Skin of body (tissue), 3 donors: ENCODE measurements at places on chromosomes 16 and 17. TPM values are rescaled to one million over a fixed set of nuclear protein-coding genes. Genes with fewer than 3 reads are reported as not detected.

Gene SLC16A6
- total RNA-seq, result 2.5 TPM

Gene CRHR1
- total RNA-seq, result 0.39 TPM

Gene HEXIM2
- total RNA-seq, result 3.3 TPM

Gene XAF1
- 19.4 TPM for total RNA-seq

Gene NPIPB9
- total RNA-seq, result 6.3 TPM

Gene CCL7
- not detected for total RNA-seq

- no peak for DNase-seq
These were observed 41.1 kb upstream of the CDH13 start for GRCh38 chr16:82585675-82586074.

- no peak for DNase-seq
These were observed 84.8 kb downstream of the KATNIP start for GRCh38 chr16:27634779-27635178.

- no peak for DNase-seq
These were observed 51.0 kb downstream of the CNOT1 start for GRCh38 chr16:58578642-58579041.

DNA sequence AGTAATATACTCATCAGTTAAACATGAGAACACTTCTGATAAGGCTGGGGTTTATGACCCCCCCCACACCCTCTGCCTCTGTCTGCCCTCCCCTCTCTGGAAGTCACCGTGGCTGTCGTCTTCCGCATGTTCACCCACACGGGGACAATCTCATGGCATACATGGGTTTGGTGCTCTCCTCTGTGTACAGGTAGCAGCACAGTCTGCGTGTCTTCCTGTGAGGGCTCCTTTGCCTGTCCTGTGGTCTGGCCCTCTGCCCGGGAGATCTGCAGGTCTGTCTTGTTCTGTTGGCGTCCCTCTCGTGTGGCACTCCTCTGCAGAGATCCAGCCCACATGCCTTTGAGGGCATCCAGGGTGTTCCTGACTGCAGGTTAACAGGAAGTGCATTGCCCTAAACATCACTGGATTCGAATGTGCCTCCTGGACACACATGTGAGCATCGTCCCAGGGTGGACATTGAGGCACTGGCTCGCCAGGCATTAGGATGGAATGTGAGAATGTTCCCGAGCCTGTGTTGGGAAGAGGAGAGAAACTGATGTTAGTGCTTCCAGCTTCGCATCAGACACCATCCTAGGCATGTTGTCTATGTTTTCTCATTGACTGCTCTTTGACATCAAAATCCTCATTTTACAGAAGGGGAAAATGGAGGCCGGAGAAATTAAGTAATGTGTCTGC is 54.5 kb downstream of the NKD1 start:
- DNase-seq, result no peak

- DNase-seq, result peak; percentile 3
These were observed 321.8 kb downstream of the HS3ST3B1 start for GRCh38 chr17:14622615-14623101.

DNA sequence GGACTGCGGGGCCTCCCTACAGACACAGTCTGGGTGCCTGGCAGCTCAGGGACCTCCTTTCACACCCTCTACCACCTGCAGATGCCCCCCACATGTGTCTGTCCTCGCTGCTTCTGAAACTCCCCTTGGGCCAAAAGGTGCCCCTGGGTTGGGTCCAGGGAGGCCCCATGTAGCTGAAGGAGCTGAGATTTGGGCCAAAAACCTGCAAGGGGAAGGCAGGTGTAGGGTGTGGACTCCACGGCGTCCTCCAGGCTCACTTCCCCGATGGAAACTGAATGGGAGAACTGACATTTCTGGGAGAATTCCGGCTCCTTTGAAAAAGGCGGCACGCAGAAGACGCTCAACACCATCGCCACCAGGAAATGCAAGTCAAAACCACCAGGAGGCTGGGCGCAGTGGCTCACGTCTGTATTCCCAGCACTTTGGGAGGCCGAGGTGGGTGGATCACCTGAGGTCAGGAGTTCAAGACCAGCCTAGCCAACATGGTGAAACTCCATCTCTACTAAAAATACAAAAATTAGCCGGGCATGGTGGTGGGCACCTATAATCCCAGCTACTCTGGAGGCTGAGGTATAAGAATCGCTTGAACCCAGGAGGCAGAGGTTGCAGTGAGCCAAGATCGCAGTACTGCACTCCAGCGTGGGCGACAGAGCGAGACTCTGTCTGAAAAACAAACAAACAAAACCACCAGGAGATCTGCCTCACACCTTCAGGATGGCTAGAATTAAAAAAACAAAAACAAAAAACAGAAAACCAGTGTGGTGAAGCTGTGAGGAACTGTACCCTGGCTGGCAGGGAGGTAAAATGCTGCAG is 13.2 kb upstream of the BAIAP2 start:
- no peak for DNase-seq

DNA sequence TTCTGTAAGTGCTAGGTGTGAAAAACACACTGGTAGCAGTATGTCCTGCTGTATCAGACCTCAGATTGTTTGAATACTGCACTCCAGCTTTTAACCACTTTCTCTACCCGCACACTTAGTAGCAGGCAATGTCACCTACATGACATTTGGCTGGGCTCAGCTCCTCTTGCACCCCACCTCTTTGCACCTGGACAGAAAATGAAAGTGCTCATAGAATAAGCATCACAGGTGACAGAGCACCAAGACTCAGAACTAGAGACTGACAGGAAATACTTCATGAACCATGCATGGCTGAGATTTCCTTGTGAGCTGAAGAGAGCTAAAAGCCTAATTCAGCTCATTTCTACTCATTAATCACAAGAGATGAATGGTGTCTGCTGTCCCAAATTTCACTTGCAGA is 1014.2 kb upstream of the CDH8 start:
- no peak for DNase-seq

GRCh38 chr16:6803176-6803575 is 529.5 kb upstream of the RBFOX1 start:
- DNase-seq, result no peak

DNA sequence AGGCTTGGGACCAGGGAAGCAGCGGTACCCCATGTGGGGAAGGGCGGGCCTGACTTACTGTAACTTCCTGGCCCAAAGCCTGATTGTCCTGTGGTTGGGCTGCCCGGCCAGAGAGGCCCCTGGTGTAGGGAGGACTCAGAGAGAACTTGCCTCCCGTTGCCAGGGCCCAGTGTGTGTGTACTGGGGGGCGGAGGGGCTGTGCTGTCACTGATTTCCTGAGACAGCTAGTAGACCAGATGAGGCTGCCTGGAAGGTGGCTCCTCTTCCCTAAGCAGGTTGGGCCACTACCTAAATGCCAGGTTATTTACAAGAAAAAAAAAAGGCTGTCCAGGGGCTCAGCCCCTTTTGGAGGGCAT is 16.7 kb downstream of the SOCS3 start:
- peak; percentile 49 for DNase-seq

GRCh38 chr17:63697341-63698286 is 2.3 kb downstream of the LIMD2 start:
- DNase-seq, result no peak

DNA sequence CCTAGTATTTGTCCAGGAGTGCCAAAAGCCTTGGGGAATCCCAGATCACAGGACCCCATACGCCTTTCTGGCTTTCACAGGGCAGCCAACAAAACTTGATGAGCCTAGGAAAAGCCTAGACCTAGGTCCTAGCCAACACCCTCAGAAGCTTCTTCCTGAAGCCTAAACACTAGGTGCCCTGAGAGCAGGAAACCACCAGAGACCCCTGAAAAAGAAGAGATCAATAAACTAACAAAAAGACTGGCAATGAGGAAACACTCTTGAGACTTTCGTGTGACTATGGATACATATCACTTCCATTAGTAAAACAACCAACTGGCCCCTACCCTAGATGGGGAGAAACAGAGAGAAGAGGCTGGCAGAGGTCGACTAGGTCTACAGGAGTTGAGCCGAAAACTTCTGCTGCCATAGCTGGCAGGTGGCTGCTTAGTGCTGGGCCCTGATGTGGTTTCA is 1.2 kb downstream of the ORMDL3 start:
- no peak for DNase-seq

- DNase-seq, result no peak
These were observed 61.4 kb downstream of the KATNIP start for GRCh38 chr16:27611340-27611739.

DNA sequence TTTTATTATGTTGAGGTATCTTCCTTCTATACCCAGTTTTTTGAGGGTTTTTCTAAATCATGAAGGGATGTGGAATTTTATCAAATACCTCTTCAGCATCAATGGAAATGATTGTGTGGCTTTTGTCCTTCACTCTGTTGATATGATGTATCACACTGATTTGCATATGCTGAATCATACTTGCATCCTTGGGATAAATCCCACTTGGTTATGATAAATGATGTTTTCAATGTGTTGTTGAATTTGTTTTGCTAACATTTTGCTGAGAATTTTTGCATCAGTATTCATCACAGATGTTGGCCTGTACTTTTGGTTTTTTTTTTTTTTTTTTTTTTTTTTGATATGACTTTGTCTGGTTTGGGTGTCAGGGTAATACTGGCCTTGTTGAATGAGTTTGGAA is 23.1 kb downstream of the CD300LB start:
- no peak for DNase-seq

- DNase-seq, result no peak
These were observed 26.8 kb downstream of the WSCD1 start for GRCh38 chr17:6097005-6097279.

GRCh38 chr17:45129426-45129939 is 2.8 kb downstream of the PLCD3 start:
- no peak for DNase-seq
